ENCODE measurements at places on chromosomes 2 and 18.

GRCh38 chr18:30527226-30527625 is 515.3 kb downstream of the DSC3 start:
- no peak for DNase-seq

DNA sequence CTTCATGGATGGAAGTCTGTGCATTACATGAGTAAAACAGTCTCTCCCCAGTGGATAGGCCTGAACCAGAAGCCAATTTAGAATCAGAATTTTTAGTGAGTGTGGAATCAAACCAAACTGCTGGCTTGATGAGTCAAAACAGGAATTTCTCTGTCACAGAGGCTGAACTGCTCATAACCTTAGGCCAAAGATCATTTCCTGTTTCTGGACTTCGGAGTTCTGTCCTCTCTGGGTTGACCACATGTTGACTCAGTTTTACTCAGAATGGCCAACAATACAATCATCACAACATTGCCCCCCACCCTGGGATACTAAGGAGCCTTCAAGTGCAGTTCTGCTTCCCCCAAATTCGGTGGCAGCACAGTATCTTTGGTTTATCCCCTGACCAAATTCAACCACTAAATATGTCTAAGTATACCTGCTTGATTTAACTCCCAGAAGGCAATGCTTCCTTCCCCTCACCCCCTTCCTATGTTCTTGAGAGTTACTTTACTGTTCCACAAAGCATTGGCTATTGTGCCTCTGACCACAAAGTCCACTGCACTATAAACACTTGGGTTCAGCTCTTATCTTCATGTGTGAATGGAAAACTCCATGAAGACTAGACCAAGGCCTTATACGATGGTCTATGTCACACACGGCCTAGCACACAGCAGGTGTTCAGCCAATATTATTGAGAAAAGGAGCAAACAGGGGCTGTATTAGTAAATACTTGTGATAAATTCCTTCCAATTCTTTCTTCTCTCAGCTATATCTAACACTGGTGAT is 67.8 kb downstream of the NXPH2 start:
- no peak for DNase-seq

DNA sequence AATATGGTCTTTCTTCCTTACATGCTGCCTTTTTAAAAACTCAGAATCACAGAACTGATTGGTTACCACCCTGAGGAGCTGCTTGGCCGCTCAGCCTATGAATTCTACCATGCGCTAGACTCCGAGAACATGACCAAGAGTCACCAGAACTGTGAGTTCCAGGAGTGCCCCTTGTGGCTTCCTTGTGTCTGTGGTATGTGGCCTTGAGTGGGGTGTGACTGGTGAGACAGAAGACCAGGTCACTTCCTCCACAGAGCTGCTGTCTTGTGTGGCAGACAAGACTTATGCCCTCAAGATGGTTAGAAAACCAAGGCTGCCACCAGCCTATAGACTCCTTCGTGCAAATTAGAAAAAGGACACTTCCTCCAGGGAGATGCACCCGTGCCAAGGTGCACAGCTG is 72.6 kb downstream of the EPAS1 start:
- DNase-seq: no peak

- DNase-seq: no peak
These were observed 5.3 kb upstream of the RPL37A start for GRCh38 chr2:216493334-216493685.

DNA sequence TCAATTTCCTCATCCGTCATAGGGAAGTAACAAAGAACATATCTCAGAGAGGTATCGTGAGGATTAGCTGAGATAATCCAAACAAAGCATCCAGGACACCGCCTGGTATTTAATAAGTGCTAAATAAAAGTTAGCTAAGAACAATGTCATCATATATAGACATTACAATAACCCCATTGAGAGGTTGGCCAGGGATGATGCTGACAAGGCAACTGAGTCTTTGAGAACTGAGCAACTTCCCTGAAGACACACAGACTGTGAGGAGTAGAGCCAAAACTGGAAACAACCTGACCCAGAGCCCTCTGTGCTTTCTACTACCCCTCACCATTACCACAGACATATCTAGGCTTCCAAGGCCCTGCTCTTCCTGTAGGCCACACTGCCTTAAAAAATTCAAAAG is 1.6 kb upstream of the DCTN1 start:
- no peak for DNase-seq

DNA sequence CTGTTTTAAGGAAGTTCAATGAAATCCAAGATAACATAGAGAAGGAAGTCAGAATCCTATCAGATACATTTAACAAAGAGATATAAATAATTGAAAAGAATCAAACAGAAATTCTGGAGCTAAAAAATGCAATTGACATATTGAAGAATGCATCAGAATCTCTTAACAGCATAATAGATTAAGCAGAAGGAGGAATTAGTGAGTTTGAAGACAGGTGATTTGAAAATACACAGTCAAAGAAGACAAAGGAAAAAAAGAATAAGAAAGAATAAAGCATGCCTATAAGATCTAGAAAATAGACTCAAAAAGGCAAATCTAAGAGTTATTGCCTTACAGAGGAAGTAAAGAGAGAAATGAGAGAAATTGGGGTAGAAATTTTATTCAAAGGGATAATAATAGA is 204.1 kb downstream of the SS18 start:
- no peak for DNase-seq

- no peak for DNase-seq
These were observed 10.5 kb downstream of the PCARE start for GRCh38 chr2:29063646-29064345.

- no peak for DNase-seq
These were observed 40.8 kb upstream of the CYP1B1 start for GRCh38 chr2:38116762-38117161.

- no peak for DNase-seq
These were observed 12.7 kb upstream of the BOK start for GRCh38 chr2:241545523-241546473.
